ENCODE measurements at places on chromosomes 1 and 21.

DNA sequence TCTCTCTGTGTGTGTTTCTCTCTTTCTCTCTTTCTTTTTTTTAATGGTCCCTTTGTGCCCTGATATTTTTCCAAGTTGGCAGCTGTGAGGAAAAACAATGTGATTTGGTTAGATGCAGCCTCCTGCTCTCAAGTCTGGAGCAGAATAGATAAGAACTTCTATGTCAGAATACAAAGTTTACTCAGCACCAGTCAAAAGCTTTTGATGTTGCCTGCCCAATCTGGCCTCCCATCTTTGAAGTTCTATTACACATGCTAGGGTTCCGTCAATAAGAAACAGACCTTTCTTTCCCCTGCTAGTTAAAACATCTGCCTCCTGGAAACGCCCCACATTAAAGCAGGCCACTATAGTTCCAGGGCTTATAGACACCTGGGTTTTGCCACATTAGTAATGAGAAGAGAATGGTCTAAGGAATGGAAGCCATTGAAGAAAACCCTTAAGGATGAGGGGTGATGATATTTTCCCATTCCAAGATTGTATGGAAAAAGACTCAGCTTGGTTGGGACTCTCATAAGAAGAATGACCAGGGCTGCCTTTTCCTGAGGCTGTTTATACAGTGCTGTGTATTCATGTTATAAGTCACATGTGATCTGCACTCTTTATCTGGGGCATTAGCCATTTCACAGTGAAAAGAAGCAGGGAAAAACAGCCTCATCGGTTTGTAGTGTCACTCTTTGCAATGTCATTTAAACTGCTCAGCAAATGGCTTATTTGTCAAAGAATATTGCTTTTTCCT, 414.7 kb upstream of the PROX1 start:
- DNase-seq: no peak

DNA sequence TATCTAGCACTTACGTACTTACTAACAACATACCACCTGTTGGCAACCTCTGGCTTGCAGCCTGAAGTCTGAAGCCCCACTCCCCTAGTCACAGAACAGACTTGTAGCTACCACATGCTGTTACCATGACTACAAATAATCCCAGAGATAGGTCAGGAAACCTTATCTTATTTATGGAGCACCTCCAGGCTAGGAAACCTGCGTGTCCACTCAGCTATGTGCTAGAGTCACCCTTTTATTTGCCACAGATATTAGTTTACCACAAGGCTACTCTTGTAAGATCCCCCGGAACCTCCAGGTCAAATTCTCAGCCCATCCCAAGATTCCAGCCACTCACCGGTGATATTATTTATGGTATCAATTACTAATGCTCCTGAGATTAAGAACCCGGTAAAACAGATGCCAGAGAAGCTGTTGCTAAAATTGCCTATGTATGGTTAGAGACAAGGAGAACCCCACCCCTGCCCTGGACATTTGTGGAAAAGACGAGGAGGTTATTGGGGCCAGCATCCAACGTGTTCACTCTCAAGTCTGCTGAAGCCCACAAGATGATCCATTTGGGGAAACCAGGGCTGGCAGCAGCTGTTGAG, 116.5 kb downstream of the TBX15 start:
- DNase-seq: no peak

DNA sequence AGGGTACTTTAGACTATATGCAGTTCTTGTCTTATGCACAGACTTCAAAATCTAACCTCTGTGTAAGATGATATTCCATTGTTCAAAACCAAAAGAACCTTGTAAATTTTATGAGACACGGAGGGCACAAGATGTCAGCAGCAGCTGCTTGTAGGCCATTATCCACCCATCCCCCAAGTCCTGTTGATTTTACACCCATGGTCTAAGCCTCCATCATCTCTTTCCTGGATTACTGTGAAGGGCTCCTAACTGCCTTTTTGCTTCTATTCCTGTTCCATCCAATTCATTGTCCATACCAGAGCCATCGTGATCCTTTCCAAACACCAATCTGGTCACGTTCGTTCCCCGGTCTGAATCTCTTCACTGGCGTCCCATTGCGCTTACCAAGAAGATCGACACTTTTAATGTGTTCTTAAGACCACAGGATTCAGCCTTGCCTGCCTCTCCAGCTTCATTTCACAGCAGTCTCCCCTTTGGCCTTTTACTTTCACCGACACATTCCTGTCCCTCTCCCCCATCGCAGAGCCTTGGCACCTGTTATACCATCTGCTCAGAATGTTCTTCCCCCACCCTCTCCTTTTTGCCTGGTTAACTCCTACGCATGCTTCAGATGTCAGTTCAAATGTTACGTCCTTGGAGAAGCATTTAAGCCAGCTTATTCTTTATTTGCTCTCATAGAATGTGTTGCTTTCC, 107.3 kb upstream of the POU3F1 start:
- DNase-seq: no peak

GRCh38 chr1:116112388-116113140, 1.4 kb downstream of the MAB21L3 start:
- DNase-seq: no peak

GRCh38 chr1:42966688-42967612, 8.3 kb upstream of the SLC2A1 start:
- DNase-seq: no peak

DNA sequence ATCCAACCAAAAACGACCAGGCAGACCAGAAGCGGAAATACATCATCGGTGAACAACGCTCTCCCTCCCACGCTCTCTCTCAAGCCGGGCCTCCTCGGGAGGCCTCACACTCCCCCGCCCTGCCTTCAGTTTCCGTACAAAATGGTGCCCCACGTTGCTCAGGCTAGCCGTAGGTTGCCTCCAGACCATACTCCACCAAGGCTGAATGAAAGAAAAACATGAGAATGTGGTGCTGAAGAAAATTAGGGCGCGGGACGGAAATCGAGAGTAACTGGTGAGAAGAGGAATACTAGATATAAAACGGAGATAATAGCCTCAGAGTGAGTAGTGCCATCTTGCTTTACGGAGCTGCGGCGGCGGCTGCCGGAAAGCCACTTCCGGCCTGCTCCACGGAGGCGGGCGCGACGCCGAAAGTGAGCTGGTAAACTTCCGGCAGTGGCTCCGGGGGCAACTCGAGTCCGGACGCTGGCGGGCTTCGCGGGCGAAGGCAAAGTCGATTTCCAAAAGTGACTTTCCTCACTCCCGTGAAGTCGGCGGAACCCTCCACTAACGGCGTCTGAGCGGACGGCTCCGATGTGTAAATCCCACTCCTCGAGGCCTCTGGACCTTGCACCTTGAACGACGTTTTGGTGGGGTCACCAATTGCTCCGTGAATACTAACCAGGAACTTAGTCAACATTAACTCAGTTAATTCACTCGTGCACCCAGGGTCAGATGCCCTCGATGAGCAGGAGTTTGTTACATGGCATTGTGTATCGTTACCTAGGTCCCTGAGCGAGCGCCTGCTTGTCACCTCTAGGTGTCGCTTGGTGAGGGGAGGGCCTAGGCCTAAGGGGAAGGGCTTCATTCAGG, at the start of gene SH3BP5L:
TSS of gene SH3BP5L (minus strand) at position 7 of the 852 bp plus-strand sequence. CDS start 980 bp downstream, outside the sequence.
- DNase-seq: peak; percentile 84

DNA sequence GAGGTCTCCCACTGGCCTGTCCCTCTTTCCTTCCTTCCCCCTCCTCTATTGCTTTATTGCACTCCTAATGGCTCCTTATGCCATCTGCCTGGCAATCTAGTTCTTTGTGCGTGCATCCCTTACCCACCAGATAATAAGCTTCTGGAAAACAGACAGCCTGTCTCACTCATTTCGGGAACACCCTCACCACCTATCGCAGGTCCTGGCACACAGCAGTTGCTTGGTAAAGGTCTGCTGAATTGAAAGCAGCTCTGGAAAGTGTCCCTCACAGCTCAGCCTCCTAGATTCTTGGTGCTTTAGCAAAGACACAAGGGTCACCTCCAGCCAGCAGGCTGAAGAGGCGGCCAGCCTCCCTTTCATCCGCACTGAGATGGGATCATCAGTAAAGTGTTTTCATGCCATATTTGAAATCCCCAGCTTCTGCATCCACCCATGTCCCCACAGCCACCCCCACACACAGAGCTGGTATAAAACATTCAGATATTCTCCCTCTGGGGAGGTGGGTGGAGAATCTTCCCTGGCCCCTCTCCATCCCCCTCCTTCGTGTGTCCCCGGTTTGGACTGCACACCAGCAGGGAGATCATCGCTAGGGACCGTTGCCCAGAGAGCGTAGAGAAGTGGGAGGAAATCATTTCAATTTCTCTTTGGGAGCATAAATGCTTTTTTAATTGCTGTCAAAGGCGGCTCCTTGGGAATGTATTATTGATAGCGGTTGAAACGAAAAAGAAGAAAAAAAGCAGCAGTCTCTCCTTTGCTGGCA, 29.1 kb upstream of the ATP2B4 start:
- no peak for DNase-seq

DNA sequence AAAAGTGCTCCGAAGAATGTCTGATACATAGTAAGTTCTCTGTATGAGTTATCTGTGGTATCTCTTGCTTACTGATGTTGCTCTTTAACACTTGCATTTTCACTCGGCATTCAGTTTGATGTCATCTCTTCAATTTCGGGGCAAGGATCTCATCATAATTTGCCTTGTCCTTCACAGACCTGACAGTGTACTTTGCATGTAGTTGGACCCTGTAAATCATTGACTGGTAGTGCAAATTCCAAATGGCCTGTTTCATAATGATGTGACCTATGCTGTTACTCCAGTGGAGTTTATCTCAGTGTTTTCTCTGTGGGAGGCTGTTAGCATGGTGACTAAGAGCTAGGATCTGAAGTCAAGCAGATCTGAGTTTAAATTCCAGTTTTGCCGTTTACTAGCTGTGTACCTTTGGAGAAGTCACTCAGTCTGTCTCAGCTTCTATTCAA, 34.2 kb upstream of the ABCD3 start:
- DNase-seq: no peak

DNA sequence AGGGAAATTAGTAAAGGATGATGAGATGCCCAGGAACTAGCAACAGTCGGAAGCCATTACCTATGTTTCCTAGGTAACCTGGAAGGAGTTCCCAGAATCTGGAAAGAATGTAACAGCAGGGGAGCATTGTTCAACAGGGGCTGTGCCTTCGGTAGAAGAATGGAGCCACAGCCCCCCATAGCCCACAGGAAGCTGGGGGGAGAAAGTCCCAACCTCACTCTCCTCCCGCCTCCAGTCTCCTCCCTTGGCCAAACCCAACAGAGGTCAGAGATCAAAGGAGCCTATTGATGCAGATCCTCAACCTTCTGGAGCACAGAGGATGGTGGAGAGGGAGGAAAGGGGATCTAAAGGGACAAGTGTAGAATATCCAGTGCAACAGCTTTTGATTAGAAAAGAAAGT, 131.5 kb upstream of the SLC44A3 start:
- no peak for DNase-seq

DNA sequence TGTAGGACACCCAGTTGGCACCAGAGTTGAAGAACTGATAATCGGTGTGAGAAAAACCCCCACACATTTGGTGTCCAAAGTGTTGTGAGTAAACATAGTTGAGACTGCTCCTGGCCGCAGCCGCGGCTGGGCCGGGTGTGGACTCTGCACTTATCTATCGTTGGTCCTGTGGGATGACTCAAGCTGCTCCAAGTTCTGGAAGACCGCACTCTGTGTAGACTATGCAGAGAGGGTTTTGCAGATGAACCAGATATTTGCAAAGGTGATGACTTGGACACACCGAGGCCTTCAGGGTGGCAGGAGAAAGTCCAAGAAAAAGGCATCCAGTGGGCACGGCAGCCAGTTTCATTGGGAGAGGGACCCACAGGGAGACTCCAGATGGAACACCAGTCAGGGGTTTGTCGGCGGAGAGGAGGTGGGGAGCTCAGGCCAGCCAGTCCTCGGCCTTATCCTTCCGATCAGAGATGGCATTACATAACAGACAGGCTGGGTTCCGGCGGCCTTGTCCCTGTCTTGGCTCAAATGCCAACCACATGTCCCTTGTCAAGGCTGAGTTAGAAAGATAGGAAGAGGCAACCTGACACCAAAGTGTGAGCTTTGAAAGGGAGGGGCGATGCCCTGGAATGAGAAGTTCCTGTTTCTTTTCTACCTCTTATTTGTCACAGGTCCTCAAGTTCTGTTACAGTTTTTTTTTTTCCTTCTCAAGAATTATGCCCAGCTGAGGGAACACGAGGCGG, 21.1 kb downstream of the C2CD2 start:
- DNase-seq: no peak

DNA sequence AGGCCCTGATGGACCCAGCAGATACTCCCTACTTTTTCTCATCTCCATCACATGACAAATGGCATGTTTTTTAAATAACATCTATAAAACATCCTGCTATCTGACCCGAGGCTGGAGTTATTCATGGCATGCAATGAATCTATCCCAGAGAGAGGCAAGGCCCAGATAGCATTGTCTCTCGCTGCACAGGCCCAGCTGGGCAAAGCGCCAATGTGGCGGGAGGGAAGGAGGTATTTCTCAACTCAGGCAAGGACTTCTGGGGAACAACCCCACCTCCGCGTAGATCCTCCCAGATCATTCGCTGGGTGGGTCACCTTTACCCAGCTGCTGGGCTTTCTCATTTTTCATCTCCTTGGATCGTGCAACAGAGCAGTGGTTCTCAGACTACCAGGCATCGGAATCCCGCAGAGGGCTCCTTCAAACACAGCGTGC, 59.8 kb downstream of the ERG start:
- DNase-seq: no peak

DNA sequence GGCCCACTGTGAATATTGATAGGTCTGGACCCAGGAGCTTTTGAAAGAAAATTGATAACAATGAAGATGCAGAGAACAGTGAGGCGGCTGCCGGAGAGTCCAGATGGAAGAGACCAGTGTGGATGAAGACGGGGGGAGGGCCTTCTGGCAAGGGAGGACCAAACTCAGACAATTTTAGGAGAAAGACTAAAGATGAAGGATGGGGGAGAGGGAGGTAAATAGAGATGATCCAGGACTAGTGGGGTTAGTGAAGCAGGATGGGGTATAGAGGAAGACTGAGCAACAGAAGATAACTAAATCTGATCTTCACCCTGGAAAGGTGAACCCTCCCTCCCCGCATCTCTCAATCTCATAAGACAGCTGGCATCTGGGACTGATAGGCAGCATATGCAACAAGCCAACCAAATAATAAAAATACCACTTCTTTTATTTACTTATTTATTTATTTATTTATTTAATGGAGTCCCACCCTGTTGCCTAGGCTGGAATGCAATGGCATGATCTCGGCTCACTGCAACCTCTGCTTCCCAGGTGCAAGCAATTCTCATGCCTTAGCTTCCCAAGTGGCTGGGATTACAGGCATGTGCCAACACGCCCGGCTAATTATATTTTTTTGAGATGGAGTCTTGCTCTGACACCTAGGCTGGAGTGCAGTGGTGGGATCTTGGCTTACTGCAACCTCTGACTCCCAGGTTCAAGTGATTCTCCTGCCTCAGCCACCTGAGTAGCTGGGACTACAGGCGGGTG, 10.5 kb downstream of the EIF3I start:
- DNase-seq: no peak

GRCh38 chr1:46522969-46523320, 28.5 kb downstream of the KNCN start:
- DNase-seq: no peak
